ENCODE measurements at places on chromosomes 2 and 18.

DNA sequence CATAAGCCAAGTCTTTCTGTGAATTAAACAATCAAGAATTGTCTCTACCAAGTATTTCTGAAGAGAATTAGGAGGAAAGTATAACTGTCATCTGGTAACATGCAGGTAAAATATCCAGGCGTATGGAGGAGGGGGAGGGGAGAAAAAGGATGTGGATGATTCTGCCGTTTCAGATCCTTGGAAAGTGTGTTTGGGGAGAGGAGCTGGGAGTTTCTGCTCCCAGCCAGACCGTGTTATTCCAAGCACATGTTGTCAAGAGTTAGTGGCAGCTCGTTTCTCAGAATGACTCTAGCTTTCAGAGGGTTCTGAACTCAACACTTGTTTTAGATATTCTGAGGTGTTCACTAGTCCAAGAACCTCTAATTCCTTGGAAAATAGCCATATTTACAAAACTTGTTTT lies 137.6 kb downstream of the FAM124B start:
- no peak for DNase-seq

DNA sequence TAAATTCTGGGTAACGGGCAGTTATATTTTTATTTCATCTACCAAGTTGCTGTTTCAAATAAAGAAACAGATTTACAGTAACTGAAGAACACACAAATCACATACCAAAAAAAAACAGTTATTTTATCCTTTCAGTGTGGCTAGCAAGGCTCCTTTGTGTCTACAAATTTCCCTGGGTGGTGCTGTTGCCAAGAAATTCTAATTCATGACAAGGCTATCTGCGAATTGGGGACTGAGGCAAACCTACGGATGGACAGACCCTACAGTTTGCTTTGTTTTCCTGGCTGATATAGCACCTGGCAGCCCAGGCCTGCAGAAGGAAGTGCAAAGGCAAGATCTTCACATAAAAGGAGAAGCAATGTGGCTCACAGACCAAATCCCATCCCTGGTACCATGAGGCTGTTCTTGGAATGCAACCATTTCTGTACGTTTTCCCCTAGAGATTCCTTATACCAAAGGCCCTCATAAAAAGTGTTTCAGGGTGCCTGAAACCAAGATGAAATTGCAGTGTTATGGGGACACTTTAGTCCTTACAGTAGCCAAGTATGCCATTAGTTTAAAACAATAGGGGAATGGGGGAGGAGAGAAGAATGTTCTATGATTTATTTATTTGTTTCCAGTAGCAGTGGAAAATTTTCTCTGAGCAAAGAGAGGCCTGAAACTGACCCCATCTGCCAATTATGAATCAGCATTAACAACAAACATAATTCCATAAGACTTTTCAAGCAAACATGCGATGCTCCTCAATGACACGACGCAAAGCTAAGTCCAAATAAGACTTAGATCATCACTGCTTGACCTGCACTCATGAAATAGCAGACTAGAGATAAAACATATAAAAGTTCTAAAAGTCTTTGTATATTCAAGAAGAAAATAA lies 4.3 kb downstream of the KLF7 start:
- no peak for DNase-seq

GRCh38 chr2:18915227-18915626 lies 325.9 kb upstream of the NT5C1B start:
- DNase-seq: no peak

DNA sequence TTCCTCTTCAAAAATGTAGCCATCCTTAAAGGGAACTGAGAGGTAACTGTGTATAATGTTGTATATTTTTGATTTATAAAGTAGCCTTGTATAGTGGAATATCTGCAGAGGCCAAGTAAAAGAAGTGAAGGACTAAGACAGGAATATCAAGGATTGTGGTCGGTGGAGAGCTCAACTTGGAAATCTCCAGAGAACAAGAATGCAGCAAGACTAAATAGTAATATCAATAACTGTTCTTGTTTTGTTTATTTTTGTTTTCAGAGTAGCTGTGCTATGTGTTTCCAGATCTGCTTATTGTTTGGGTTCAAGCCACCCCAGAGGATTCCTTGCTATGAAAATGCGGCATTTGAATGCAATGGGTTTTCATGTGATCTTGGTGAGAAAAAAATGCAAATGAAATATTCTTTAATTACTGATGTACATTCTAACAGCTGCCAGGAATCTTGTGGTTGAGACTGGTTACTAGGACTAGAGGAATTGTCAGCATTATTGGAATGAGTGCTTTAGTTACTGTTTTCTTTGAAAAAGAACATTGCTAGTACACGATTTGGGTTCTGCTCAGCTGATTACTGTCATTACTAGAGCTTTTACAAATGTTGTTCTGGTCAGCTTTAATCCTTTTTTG lies 25.0 kb downstream of the FASTKD2 start:
- DNase-seq: no peak

DNA sequence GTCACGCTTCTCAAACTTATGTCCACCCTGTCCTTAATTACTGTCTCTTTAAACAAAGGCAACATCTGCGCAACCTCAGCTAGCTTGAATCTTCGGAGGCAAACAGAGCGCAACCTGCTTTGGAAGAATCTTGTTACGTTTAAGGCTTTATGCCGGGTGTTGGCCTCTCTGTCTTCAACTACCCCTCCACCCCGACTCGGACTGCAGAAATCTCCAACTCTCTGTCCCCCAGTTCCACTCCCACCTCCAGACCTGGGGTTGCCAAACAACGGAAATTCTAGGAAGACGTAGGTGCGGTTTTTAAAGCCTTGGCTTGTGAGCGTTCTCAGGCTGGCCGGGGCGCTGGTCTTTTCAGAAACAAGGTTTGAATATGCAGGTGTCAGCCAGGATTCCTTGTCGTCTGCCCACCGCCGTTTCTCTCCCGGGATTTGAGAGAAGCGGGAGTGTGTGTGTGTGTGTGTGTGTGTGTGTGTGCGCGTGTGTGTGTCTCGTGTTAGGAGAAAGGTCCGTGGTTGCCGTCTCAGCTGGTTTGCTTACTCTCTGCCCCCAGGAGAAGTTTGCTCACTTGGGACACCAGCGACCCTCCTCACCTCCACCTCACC lies 1.1 kb upstream of the ONECUT2 start:
- no peak for DNase-seq

DNA sequence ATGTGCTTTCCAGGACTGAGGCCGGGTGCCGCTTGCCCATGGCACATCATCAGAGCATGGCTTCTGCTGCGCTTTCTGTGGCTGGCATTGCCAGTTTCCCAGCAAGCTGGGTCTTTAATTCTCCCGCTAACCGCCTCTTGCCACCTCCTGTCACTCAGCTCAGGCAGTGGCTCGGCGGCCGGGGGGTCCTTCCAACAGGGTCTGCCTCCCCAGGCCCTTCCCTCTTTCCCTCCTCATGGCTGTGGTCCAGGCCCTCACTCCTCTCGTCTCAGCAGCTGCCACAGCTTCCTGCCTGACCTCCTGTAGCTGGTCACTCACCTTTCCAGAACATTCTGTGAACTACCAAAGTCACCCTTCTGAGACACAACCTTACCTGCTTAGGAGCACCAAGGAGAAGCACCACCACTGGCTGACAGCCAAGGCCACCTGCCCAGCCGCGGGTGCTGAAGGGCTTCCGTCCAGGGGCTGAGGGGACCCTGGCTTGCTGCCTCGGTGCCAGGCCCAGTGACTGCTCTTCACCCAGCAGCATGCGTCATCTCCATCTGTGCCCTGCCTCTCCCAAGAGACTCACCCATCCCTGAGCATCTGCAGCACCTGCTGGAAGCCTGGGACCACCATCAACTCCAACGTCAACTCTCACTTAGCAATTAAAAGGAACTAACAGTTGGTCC lies 22.6 kb downstream of the CHMP1B start:
- no peak for DNase-seq

DNA sequence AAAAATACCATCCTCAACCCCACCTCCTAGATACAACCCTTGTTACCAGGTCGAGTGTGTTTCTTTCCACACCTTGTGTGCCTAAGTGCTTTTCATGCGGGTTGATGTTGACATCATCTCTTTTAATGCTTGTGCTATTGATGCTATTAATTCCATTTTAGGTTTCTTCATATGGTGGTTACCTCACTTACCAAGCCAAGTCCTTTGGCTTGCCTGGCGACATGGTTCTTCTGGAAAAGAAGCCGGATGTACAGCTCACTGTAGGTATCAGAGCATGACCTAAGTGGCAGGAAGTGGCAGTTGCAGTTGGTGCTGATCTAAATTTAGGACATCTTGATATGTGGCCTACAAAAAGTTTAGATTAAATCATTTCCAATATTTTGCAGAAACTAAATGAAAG lies 149.9 kb upstream of the TTC39C start:
- DNase-seq: no peak

Data from substantia nigra (tissue), 51 donors.